ENCODE measurements at places on chromosomes 3 and 15.

- no peak for DNase-seq
These were observed 13.6 kb downstream of the ACKR2 start for GRCh38 chr3:42822828-42823227.

- DNase-seq, result no peak
These were observed 1088.4 kb downstream of the OTOL1 start for GRCh38 chr3:162584986-162585385.

GRCh38 chr3:10459954-10460754, 45.2 kb downstream of the ATP2B2 start:
- DNase-seq, result peak; percentile 65

DNA sequence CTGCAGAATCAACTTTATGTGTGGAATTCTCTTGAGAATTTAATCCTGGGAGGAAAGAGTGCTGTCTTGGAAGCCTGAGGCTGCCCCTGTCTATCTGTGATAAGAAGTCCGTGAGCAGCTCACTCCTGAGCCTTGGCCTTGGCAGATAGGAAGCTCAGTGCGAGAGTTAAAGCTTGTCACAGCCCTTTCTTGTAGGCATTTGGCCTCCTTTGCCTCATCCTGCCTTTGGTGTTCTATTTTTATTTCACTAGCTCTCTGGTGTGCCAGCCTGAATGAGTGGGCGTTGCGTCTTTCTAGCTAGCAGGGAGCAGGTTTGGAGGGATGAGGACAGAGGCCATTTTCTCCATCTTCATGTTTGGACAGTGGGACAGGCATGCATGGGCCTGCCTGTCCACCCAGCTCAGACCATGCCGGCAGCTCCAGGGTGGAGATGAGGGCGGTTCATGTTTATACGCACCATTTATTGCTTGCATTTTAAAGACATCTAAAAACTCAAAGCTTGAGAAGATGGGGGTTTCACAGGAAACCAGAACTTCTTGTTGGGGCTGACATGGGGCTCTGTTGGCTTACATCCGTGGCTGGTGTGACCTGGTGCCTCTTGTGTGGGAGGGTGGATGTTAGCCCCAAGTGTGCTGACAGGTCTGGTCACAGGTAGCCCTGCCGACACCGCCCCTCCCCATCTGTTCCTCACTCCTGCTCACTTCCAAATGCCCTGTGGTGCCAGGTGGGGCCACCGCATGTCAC, 29.8 kb downstream of the IRAK2 start:
- no peak for DNase-seq

GRCh38 chr3:83670416-83670815, 1288.4 kb upstream of the CADM2 start:
- no peak for DNase-seq

DNA sequence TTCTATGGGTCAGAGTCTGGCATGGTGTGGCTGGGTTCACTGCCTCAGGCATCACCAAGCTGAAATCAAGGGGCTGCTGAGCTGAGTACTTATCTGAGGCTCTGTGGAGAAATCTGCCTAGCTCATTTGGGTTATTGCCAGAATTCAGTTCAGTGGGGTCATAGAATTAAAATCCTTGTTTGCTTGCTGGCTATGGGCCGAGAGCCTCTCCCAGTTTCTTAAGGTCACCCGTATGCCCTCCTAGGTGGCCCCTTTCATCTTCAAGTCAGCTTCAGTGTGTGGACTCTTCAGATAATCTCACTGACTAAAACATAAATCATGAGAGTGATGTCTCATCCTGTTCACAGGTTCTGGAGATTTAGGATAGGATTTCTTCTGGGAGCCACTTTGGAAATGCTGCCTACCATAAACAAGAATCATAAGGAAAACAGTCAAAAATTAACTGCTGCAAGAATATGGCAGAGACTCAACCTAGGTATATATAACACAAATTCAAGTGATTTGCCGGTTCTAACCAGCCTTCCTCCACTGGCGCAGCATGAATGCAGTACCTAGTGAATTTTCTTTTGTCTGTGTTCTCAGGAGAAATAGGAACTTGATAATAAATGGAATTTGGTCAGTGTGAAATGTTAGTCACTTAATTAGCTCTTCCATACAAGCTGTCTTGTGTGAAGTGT, 5.3 kb downstream of the CP start:
- no peak for DNase-seq

DNA sequence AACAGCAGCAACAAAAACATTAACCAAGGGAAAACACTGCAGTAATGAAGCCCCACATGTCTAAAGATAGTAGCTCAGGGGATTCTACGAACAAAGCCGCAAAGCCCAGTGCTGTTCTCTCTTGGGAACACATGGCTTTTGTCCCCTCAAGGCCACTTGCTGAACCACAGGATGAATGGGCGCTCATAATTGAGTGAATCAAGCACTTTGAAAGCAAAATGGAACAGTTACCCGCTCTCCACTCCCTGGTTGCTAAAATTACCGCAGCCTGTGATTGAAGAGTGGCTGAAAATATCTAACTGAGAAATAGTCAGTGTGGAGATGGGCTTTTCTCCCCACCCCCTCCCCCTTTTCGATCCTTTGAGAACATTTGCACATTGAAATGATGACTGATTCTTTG, 39.6 kb downstream of the RASGRF1 start:
- DNase-seq, result no peak

DNA sequence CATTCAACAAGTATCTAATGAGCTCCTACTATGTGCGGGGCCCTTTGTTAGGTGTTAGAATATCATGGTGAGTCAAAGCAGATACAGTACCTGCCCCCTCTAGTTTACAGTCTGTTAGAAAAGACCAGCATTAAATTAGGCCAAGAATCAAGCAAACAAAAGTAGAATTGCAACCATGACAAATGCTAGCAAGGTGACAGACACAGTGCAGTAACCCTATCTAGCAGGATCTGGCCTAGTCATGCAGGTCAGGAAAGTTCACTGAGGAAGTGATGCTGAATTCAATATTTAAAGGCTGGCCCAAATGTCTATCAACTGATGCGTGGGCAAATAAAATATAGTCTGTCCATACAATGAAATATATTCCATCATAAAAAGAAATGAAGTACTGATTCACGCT, 200.7 kb downstream of the RORA start:
- DNase-seq, result no peak
